ENCODE measurements at places on chromosomes 6 and 20.

DNA sequence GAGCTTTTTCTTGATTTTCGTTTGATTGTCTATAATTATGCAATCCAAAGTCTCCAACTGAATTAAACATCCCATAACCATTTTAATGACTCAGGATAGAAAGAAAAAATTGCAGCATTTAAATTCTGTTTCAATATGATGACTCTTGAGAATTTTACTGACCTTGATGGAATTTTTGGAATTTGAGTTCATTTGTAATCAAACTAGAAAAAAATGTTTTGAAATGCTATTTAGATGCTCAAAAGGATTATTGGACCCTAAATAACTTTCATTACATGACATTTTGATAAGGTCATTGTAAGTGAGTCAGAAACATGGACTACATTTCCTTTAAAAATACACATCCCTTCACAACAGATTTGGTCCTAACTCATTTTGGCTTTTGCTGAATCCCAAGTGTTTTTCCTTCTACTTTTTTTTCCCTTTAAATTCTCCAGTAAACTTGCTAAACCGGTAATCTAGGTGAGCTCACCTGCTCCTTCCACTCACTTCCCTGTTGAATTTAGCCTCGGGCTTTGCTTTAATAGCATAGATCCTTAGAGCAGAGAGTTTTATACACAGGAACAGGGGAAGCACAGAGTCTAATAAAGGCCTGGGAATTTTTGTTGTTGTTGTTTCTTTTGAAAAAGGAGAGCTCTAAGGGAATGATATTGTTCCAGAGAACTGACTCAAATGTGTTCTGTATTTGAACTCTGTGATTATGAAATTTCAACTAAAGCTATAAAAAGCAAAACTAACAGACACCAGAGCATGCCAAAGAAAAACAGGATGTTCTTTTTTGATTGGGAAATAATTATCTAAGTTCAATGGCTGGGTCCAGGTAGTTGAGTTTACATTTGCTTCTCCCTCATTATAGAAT is 1088.2 kb upstream of the CITED2 start:
- no peak for DNase-seq

- DNase-seq = peak; percentile 33
Measured at GRCh38 chr6:42030585-42031506, 19.5 kb upstream of the TAF8 start.

GRCh38 chr20:33081411-33082154 is 2.1 kb downstream of the BPIFB4 start:
- DNase-seq = no peak

DNA sequence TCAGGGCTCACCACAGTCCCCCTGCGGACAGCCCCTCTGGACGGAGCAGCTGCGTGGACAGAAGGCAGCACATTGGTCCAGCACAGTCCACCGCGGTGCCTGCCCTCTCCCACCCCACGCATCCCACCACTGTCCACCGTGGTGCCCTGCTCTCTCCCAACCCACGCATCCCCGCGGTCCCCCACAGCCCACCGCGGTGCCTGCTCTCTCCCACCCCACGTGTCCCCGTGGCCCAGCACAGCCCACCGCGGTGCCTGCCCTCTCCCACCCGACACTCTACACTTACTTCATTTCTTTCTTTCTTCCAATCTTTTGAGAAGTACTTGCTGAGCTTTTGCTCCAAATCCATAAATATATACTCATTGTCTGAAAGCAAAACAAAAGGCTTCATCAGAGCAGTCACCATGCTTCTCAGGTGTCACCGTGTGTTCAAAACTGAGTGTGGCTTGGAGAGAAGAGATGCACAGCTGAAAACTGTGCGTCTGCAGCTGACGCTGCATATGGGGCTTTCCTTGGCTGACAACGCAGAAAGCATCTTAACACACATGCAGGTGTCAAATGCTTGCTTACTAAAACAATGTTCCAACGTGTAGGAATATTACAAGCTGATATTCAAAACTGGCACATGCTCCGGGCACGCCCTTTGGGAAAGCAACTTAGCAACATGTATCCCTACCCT is 11.8 kb downstream of the FRMD1 start:
- DNase-seq = no peak

GRCh38 chr6:11605507-11605905 is 68.0 kb downstream of the TMEM170B start:
- DNase-seq = no peak

DNA sequence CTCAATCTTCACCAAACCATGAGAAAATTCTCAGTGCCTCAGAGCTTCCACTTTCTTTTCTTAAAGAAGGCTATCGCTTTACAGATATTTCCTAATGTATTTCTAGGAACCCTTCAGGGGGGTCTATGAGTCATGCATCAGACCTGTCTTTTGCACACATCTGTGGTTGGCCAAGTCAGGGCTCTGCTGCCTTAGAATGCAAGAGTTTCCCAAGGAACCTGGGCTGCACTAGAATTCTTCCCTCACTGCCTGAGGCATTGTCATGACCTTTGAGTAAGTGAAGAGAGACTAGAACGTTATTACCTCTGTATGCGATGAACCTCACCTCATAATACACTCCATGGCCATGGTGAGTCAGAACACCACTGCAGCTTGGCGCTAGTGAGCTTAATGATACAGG is 365.0 kb upstream of the ID4 start:
- DNase-seq = peak; percentile 99

- DNase-seq = no peak
Measured at GRCh38 chr6:130158056-130158455, 64.7 kb downstream of the SAMD3 start.

GRCh38 chr6:89010825-89011224 is 47.4 kb upstream of the RNGTT start:
- DNase-seq = no peak

GRCh38 chr6:6154335-6154734 is 147.6 kb upstream of the NRN1 start:
- no peak for DNase-seq

GRCh38 chr20:62211769-62212288 is 8.2 kb downstream of the HRH3 start:
- DNase-seq = no peak

DNA sequence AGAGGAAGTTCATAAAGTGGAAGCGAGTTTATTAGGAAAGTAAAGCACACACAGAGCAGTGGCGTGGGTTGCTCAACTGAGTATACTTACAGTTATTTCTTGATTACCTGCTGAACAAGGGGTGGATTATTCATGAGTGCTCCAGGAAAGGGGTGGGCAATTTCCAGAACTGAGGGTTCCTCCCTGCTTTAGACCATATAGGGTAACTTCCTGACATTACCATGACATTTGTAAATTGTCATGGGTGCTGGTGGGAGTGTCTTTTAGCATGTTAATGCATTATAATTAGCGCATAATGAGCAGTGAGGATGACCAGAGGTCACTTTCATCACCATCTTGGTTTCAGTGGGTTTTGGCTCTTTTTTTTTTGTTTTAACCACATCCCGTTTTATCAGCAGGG is 29.8 kb downstream of the PDYN start:
- DNase-seq = no peak

- no peak for DNase-seq
Measured at GRCh38 chr6:119077391-119077642, 1.1 kb downstream of the FAM184A start.

DNA sequence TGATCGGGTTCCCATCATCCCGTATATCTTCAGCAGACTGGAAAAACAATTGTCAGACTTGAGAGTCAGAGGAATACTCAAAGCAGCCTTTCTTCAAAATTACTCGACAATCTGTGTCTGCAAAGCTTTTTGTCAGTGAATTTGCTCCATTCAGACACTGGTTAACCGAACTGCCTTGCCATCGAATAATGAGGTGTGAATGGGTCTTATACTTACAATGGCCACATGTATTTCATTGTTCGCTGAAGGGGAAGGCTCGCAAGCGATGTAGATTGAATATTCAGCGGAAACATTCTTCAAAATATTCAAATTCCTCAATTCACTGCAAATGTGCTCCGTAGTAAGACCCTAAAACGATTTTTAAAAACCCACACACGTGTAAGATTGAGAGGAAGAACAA is 32.9 kb downstream of the JAG1 start:
- no peak for DNase-seq

All from brain microvascular endothelial cell (primary cell).